ENCODE measurements at places on chromosomes 12 and 14.

DNA sequence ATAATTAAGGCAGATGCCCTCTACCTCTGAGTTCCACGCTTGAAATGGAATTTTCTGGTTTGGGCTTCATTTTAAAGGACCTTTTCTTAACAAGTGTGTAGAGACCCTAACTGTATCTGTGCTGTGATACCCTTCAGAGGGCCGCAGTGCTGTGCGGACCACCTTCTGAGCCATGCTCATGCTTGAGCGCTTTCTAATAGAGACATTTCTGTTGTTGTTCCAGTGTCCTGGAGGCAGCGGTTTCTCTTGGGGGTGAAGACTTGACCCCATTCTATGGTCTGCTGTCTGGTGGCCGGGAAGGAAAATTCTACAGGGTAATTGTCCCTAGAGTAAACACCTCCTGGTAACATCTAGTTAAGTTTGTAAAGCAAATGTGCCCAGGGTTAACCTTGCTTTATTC, 46.7 kb upstream of the BCL7A start:
- no peak for DNase-seq

GRCh38 chr12:125676366-125676765, 611.1 kb downstream of the AACS start:
- DNase-seq: no peak

DNA sequence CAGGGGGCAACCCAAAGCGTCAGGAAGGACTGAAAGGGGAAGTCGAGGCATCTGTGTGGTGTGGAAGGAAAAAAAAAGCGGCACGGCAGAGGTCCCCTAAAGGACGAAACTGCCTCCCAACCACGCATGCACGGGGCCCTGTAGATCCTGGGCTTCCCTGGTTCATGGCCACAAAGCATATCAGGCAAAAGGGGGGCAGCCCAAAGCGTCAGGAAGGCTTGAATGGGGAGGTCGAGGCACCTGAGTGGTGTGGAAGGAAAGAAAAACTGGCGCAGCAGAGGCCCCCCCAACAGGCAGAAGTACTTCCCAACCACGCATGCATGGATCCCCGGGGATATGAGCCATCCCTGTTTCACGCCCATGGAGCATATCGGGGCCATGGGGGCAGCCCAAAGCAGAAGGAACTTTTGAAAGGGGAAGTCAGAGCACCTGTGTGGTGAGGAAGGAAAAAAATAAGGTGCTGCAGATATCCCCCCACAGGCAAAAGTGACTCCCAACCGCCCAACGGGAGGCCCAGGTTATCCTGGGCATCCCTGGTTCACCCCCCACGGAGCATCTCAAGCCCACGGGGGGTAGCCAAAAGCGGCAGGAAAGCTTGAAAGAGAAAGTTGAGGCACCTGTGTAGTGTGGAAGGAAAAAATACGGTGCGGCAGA, 581.2 kb downstream of the ALG10 start:
- no peak for DNase-seq

DNA sequence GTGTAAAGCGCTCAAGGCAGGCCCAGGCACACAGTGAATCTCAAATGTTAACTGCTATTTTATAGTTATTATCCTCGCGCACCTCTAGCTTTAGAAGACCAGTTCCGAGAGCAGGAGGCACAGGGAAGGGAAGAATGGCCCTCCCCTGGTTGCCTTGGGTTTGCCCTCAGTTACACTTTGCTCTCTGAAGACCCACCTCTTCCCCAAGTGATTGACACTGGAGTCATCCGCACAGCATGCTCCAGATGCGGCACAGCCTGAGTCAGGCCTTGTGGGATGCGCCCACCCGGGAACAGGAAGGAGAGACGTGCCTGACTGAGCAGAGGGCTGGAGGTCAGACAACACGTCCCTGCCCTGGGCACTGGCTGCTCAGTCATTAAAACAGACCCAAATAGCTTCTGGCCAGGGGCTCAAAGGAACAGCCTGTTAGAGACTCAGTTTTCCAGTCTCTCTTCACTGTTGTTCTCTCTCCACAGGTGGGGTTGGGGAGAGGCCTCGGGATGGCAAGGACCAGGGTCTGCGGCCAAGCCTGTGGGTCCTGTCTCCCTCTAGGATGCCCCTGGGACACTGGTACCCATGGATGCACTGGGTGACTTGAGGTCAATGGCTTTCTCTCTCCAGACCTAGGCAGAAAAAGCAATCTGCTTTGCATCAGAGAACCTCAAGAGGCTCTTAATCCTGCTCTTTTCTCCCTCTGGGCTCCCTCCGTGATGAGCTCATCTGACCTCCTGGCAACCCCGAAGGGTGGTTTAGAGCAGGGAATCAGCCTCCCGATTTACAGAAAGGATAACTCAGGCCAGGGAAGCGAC, 13.6 kb upstream of the MLXIP start:
- no peak for DNase-seq

DNA sequence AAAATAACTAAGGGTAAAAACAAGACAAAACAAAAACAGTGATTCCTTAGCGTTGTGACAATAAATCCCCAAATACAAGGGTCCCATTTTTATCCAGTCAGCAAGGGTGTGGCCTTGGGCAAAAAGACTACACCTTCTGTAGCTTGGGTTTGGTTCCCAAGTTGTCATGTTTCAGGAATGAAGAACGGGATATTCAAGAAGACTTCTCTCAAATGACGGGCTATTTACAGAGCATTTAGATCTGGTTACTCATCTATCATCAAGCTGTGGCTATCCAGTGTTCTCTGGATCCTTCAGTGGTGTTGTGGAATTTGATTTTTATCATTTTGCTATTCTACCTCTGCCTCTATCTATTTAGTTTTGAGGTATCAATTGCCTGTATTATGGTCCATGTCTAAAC, 219.7 kb downstream of the SLC25A21 start:
- no peak for DNase-seq

All from NCI-H526 treated with DMSO at 0.1 percent for 48 hours (cell line).